ENCODE measurements at places on chromosomes 2 and 18. TPM values are rescaled to one million over a fixed set of nuclear protein-coding genes. Genes with fewer than 3 reads are reported as not detected.

DNA sequence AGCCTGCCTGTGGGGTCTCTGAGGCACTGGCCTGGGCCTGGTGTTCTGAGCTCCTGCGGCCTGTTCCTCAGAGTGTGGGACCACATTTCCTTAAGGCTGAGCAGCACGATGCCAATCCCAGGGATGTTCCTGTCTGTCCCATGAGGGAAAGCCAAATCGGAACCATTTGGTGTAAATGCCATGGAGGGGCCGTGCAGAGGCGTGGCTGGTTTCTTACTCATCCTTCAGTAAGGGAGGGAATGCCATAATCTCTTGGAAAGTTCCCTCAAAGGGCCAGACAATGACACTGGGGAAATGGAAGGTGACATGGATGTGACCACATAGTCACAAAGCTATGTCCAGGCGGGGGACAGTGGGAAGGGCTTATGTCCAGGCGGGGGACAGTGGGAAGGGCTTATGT lies 14.4 kb upstream of the PTMA start:
- no peak overlapping the region for H3K4me3 ChIP-seq
- DNase-seq: no peak
- no peak overlapping the region for H3K27ac ChIP-seq
- H3K36me3 ChIP-seq: no peaks in the 10 kb centered on the region
- H3K27me3 ChIP-seq: no peaks in the 10 kb centered on the region
- H3K4me1 ChIP-seq: no peaks in the 10 kb centered on the region

DNA sequence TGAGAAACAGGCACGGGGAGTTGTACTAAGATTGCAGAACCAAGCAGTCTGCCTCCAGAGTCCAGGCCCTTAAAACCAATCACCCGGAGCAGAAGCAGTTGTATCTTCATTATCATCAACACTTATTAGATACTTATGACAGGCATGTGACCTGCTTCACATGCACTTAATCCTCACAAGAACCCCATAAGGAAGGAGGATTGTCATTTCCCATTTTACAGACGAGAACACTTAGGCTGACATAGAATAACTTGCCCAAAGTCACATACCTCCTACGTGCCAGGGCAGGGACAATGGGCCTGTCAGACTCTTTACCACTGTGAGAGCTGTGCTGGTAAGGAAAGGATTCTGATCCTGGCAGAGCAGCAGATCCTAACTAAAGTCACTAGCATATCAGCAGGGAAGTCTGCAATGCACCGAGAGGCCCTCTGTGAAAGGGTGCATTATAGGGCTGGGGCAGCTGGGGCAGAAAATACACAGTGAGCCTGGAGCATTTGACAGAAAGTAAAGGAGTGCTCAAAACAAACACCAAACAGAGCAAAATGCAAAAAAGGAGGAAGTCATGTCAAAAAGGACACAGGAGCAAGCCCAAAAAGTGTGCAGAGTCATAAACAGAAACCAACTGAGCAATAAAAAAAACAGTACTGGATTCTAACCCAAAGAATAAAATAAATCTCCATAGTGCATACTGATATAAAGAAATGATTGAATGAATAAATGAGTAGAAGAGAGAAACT lies 55.9 kb upstream of the SP3 start:
- H3K4me1 ChIP-seq: peaks cover 36% of the 10 kb centered on the region
- no peaks in the 10 kb centered on the region for H3K27me3 ChIP-seq
- no peak overlapping the region for H3K4me3 ChIP-seq
- DNase-seq: no peak
- no peak overlapping the region for H3K27ac ChIP-seq
- no peaks in the 10 kb centered on the region for H3K36me3 ChIP-seq

DNA sequence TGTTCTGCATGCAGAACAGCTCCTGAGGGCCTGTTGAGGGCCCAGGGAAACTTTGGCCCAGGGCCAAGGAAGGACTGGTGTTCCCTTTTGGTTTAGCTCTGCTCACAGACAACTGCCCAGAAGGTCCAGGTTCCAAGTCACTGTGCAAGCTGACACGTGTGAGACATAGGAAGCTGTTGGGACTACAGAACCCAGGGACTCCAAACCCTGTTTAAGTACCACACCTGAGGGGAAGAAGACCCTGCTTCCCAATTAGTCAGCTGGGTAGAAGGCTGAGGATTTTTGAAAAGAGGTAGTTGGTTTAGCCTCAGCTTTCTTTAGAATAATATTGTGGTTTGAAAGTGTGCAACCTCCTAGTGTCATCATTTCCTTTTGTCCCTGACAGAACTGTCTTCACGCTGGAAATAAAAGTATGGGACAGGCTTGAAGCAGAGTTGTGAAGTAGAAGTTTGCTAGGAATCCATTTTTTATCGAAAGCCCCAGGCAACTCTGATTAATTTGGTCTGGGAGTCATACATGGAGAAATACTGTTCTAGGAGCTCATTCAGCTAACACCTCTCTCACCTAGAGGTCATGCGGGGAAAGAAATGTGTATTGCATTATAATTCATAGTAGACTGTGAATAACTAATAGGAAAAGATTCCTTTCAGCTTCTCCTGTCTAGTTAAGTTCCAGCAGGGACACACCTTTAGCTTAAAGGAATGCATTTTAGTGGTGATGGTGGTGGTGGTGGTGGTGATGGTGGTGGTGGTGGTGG lies 19.9 kb upstream of the IL1RL1 start:
- no peaks in the 10 kb centered on the region for H3K4me1 ChIP-seq
- H3K4me3 ChIP-seq: no peak overlapping the region
- no peaks in the 10 kb centered on the region for H3K36me3 ChIP-seq

Gene LBX2
- 0.71 TPM for total RNA-seq

DNA sequence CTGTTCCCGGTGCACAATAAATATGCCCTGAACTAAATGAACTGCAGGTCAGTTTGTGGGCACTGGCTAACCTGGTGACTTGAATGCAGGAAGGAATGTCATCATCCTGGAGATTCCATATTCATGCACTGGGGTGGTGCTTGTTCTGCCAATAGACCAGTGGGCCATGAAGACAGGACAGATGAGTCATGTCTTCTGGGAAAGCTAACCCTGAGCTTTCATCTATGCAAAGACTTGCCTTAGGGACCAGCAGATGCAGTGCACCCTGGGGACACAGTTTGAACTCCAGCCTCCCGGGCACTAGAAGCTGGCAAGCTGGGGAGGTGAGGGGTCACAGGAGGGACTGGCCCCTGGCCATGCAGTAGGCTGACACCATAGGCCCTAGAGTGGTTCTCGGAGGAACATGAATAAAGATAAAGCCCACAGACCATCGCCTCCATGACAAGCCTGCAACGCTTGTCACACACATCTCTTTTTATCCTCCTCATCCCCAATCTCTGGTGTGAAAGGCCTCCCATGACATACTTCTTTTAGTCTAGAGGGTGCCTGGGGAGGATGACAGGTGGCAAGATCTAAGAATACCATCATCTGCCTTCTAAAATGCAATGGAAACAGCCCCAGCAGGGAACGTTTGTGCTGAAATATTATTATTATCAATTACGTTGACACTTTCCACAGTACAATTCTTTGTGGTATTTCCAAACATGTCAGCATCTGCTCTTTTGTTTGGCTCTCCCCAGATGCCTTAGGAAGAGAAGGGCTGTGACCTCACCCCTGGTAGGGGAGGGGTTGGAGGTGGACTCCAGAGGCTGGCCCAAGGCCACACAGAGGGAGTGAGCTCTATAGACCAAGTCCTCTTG lies 267.4 kb upstream of the RAB6C start:
- no peak overlapping the region for H3K4me3 ChIP-seq
- H3K27me3 ChIP-seq: no peaks in the 10 kb centered on the region
- no peak overlapping the region for H3K27ac ChIP-seq
- DNase-seq: no peak
- no peaks in the 10 kb centered on the region for H3K4me1 ChIP-seq

GRCh38 chr2:219353129-219353528 lies 20.6 kb upstream of the RESP18 start:
- H3K27me3 ChIP-seq: no peaks in the 10 kb centered on the region
- no peak overlapping the region for H3K27ac ChIP-seq
- no peak overlapping the region for H3K4me3 ChIP-seq
- no peaks in the 10 kb centered on the region for H3K36me3 ChIP-seq
- DNase-seq: no peak
- peaks cover 2% of the 10 kb centered on the region for H3K4me1 ChIP-seq

GRCh38 chr2:73406996-73407395 lies 21.4 kb downstream of the ALMS1 start:
- no peak for DNase-seq
- H3K27me3 ChIP-seq: no peaks in the 10 kb centered on the region
- no peaks in the 10 kb centered on the region for H3K36me3 ChIP-seq
- H3K27ac ChIP-seq: no peak overlapping the region

- no peak overlapping the region for H3K4me3 ChIP-seq
- no peak for DNase-seq
- H3K27me3 ChIP-seq: no peaks in the 10 kb centered on the region
- no peaks in the 10 kb centered on the region for H3K36me3 ChIP-seq
- no peak overlapping the region for H3K27ac ChIP-seq
- no peaks in the 10 kb centered on the region for H3K4me1 ChIP-seq
Observed at GRCh38 chr18:24674200-24674599, 213.8 kb downstream of the HRH4 start.

GRCh38 chr18:67933271-67933670 lies 416.8 kb upstream of the DSEL start:
- H3K4me3 ChIP-seq: no peak overlapping the region
- H3K27me3 ChIP-seq: no peaks in the 10 kb centered on the region
- H3K27ac ChIP-seq: no peak overlapping the region
- H3K36me3 ChIP-seq: no peaks in the 10 kb centered on the region

Gene TMEM200C
- not detected for total RNA-seq

Gene DYSF
- 13.0 TPM for total RNA-seq

Gene AGXT
- not detected for total RNA-seq

Data from thoracic aorta (tissue), 2 donors.